Mesothelial cell of epicardium (in vitro differentiated cells): ENCODE measurements at places on chromosomes 1 and 21.

- no peak for DNase-seq
These were observed 20.6 kb upstream of the PRELP start for GRCh38 chr1:203454986-203455471.

DNA sequence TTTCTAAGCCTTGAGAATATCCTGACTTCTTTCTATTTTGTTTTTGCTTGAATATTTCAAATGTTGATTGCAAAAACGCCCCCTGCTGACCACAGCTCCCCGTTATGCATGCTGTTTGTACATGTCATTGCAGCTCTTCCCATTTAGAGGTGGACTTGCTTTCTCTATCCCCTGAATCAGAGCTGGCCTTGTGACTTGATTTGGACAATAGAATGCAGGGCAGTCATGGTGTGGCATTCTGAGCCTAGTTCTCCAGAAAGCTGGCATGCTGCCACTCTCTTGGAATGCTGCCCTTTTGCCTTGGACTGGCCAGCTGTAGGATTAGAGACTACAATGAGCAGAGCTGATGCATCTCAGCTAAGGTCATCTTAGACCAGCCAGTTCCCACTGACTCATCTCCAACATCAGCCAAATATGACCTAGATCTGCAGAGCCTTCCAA, 1561.5 kb downstream of the MRPL39 start:
- no peak for DNase-seq

GRCh38 chr1:174663358-174663757, 215.6 kb downstream of the GPR52 start:
- DNase-seq: no peak

DNA sequence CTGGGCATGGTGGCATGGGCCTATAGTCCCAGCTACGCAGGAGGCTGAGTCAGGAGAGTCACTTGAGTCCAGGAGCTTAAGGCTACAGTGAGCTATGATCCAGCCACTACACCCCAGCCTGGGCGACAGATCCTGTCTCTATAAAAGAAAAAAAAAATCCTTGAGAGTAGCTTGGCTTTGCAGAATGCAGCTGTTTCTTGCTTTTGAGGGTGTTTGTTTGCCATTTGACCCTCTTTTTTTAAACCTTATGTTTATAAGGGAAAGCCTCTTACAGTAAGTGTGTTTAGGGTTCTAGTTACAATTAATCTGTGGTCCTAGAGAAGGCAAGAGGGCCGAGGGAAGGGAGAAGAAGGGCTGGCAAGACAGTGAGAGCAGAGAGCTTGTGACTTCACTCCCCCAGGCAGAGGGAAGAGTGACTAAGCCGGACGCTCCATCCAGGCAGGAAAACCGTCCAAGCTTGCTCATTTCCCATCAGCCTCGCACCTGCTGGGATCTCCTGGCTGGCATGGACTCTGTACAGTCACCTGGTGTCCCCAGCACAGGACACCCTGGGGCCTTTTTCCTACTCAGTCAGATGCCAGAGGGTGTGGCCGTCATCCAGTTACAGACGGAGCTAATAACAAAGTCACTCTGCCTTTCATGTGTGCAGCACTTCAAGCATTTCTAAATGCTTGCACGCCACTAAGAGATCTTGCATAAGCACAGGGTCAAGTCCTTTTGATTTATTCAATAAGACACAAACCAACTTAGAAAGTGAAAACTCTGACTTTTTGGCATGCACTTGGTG, 55.5 kb upstream of the PSEN2 start:
- DNase-seq: no peak

DNA sequence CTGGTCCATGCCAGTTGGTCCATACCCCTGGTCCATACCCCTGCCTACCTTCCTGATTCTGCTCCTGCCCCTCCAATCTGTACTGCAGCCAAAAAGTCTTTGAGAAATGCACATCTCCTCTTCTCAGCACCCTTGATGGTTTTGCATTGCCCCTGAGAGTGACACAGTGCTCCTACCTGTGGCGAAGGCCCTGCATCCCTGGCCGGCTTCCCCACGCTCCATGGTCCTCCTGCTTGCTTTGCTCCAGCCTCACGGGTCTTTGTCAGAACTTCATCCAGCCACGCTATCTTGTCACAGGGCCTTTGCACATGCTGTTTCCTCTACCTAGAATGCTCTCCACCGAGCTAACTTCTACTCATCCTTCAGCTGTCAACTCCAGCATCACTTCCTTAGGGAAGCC, 32.2 kb upstream of the TTC4 start:
- no peak for DNase-seq

- no peak for DNase-seq
These were observed 103.0 kb downstream of the NOS1AP start for GRCh38 chr1:162172311-162173102.

DNA sequence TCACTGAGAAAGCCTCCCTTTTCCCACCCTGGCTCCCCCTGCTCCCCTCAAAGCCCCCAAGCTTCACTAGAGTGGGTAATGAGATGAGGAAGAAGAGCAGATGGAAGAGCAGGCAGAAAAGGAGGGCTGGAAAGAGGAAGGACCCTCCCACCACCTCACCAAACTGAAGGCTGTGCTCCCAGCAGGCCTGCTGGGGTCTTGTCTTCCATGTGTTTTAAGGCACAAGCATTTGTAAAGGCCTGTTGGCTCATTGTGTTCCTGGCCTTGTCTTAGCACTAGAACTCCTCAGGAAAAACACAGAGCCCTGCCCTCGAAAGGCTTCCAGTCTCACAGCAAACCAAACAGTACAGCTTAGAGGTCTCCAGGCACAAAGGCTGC, 51.5 kb downstream of the TOMM20 start:
- DNase-seq: no peak

DNA sequence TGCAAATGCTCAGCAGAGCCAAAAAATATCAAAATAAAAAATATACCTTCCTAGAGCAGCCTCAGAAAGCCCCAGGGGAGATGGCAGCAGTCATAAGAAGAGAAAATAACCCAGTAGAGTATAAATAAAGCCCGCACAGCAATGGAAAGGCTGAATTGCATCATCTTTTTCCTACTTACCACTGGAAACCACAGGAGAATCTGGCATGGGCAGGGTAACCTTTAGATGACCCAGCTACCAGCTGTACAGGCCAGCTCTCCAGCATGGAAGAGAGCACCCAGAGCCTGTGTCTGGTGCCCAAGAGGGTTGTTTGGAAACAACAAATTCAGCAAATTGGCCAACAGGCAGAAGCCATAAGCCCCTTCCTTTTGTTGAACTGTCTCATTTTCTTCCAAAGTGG, 253.1 kb downstream of the OMA1 start:
- DNase-seq: no peak

GRCh38 chr21:43754948-43755781, 20.9 kb downstream of the CSTB start:
- DNase-seq: no peak

DNA sequence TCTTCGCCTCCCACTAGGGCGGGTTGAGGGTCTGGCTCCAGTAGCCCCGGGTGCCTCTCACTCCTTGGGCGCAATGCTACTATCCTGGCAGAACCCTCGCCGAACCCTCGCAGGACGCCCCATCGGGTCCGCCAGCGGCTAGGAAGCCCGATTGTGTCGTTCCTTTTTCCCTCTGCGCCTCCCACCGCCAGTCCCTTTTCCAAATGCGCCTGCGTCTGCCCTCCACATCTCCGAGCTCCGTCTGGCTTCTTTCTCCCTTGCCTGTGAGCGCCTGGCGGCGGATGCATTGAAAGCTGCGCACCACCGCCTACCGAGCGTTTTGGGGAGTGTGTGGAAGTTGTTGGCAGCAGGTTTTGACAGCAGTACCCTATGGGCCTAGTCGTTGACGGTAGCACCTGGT, 1.0 kb upstream of the DIRAS3 start:
- DNase-seq: no peak

- no peak for DNase-seq
These were observed 47.2 kb upstream of the ECE1 start for GRCh38 chr1:21337454-21337927.

DNA sequence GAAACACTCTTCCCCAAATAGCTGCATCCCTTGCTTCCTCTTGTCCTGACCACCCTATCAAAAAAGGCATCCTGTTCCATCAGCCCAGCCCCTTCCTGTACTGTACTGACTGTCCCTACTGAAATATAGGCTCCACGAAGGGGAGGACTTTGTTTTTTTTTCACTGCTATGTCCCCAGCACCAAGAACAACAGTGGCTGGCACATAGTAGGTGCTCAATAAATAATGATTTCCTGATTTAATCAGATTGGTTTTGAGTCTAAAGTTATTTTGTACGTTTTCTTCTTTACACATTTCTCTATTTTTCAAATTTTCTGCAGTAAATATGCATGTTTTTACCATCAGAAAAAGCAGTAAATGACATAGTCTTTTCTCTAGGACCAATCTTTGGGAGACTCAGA, 73.9 kb downstream of the CD58 start:
- no peak for DNase-seq

- DNase-seq: no peak
These were observed 9.9 kb downstream of the SYNJ1 start for GRCh38 chr21:32717851-32718316.

- DNase-seq: no peak
These were observed 44.1 kb downstream of the NPHP4 start for GRCh38 chr1:5947978-5948680.

DNA sequence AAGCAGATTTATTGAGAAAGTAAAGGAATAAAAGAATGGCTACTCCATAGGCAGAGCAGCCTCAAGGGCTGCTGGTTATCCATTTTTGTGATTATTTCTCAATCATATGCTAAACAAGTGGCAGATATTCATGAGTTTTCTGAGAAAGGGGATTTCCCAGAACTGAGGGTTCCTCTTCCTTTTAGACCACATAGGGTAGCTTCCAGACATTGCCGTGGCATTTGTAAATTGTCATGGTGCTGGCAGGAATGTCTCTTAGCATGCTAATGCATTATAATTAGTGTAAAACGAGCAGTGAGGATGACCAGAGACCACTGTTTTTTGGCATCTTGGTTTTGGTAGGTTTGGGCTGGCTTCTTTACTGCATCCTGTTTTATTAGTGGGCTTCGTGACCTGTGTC, 16.8 kb upstream of the FMN2 start:
- DNase-seq: no peak

DNA sequence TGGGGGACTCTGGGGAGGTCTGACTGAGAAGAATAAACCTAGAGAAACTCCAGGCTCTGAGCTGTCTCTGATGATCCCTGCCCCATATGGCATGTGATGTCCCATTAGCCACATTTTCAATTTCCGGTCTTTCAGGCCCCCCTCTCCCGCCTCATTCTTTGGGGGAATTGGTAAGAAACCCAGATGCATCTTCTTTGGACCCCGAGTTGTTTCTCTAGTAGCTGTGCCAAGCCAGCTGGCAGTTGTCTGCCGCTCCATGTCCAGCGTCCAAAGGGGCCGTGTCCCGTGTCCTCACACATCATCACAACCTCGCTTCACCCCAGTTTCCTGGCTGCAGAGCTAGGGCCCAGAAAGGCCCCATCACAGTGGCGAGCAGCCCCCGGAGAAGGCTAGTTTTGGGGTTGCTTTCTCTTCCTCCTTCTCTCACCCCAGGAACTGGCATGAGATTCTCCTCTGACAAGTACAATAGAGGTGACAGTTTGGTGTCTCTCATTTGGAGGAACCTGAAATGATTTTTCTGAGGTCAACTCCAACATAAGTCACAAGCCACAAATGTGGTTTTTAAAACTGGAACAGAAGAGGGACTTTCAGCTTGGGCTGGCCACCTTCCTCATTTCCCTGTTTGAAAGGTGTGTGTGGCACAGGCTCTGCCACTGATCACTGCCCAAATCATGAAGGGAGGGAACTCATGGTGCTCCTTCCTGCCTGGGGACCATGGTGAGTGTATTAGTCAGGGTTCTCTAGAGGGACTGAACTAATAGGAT, 6.4 kb upstream of the GPR157 start:
- DNase-seq: no peak

DNA sequence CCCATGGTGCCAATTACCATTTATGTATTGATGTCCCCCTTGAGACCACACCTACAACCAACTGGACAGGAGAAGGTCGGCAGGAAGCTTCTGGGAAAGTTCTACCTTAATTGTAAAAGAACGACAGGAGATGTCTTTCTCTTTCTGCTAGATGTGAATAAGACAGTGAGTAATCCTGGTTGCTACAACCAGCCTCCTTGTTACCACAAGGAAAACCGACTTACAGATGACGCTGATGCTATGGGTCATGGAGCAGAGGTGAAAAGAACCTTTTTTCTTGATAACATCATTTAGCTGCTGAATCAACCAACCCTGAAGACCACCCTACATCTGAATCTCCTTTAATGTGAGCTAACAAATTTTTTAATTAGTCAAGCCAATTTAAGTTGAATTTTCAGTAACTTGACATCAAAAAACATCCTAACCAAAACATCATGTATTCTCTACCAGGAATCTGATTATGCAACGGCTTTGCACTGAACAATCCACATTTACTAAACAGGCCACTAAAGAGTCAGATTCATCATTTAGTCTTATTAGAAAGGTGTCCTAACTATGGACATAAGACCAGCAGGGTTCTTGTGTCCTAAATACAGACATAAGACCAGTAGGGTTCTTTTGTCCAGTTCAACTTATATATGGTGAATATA, 23.0 kb downstream of the RGS2 start:
- no peak for DNase-seq

- DNase-seq: no peak
These were observed 207.5 kb downstream of the KCNT2 start for GRCh38 chr1:196400478-196401451.

GRCh38 chr1:59481881-59482505, 185.1 kb downstream of the FGGY start:
- DNase-seq: no peak

DNA sequence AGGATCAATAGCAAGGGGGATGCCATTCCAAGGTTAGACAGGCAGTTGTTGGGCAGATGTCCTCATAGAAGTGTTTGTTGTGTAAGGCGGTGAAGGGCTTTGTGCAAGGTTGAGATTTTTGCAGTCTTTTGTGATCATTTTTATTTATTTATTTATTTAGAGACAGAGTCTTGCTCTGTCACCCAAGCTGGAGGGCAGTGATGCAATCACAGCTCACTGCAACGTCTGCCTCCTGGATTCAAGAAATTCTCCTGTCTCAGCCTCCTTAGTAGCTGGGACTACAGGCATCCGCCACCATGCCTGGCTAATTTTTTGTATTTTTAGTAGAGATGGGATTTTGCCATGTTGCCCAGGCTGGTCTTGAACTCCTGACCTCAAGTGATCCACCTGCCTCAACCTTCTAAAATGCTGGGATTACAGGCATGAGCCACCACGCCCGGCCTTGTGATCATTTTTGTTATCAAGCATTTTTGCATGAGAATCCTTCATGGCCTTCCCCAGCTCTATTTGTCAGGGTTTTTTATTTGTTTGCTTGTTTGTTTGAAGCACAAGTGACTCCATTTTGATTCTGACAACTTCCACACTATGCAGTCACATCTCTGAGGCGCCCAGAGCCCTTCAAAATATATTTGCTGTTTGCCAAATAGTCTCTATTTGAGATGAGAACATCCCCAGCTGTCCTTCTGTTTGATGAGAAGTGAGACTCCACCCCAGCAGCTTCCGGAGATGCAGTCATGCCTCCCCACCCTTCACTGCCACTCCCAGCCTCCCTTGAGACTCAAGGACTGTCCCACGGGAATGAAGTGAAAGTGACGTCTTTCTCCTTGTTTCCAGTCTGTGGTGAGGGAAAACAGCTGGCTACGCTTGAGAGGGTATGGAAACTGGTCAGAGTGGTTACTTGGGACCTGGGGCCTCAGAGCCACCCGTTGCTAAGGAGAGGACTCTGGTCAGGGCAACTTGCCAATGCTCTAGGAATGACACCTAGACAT, 38.0 kb downstream of the TMEM50B start:
- no peak for DNase-seq
